CD4-positive, CD25-positive, alpha-beta regulatory T cell (primary cell): ENCODE measurements at places on chromosomes 1 and 21. TPM values are rescaled to one million over a fixed set of nuclear protein-coding genes. Genes with fewer than 3 reads are reported as not detected.

RCSD1 gene
- total RNA-seq: 174 TPM

DRAM2 gene
- 37.2 TPM for total RNA-seq

EPB41 gene
- 309 TPM for total RNA-seq

DNA sequence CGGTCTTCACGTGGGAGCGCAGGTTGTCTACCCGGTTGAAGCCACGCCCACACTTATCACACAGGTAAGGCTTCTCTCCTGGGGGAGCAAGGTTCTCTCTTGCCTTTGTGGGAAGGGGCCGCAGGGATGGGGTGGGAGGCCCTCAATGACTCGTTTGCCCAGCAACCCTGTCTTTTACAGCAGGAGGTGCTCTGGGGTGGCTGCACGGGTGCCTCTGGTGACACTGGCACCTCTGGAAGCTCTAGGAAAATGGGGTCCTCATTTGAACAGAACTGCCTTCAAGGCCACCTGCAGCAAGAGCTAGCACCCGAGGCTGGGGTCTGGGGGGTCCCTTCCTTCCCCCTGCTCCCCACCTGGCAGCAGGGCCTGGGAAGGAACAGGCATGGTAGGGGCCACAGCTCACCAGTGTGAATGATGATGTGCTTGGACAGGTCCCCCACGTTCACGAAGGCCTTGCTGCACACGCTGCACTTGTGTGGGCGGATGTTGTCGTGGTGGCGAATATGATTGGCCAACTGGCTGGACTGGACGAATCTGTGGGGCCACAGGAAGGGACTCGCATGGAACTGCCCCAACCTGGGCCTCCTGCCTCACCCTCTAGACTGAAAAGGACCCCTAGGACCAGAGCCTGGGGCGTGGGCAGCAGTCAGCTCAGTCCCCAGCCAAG lies 33.1 kb downstream of the ZBTB17 start:
- DNase-seq: no peak

GRCh38 chr21:44331650-44332307 lies 7.4 kb downstream of the CFAP410 start:
- no peak for DNase-seq

GRCh38 chr1:42057800-42058199 lies 95.4 kb upstream of the GUCA2B start:
- no peak for DNase-seq

DNA sequence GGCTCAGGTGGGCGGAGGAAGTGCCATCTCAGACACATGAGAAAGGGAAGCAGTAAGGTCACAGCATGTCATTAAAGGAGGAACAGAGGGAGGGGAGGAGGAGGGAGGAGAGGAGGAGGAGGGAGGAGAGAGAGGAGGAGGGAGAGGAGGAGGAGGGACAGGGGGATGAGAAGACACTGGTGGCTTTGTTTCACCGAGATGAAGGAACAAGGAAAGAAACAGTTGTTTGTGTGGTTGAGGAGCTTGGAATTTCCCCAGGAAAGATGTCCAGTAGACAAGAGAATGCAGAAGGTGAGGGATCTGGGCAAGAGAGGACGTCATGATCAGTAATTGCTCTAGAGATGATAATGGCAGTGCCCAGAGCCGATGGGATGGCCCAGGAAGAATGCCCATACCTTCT lies 97.7 kb downstream of the AJAP1 start:
- DNase-seq: no peak

- no peak for DNase-seq
Observed at GRCh38 chr1:162905174-162906158, 44.5 kb upstream of the CCDC190 start.

- DNase-seq: no peak
Observed at GRCh38 chr1:242811092-242811840, 286.8 kb upstream of the PLD5 start.
